ENCODE measurements at places on chromosomes 6 and 20.

DNA sequence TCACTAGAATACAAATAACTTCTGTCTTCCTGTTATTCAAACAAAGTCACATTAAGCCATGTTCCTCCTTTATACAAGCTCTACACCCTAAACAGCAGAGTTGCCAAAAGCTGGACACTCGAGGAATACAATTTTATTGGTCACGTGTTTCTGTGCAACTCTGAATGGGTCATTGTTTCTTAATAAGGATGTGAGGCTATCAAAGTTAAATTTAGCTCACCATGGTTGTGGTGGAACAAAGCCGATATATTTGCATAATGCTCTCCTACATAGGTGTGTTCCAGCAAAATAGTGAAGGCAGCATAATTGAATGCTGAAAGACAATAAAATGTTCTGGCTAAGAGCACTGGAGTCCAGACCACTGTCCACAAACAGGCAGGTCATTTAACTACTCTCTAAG is 36.9 kb upstream of the CD2AP start:
- no peak for DNase-seq

GRCh38 chr6:56655996-56656395 is 13.3 kb upstream of the DST start:
- no peak for DNase-seq

- DNase-seq, result peak; percentile 68
Observed at GRCh38 chr6:390914-391558, 516 bp upstream of the IRF4 start.

DNA sequence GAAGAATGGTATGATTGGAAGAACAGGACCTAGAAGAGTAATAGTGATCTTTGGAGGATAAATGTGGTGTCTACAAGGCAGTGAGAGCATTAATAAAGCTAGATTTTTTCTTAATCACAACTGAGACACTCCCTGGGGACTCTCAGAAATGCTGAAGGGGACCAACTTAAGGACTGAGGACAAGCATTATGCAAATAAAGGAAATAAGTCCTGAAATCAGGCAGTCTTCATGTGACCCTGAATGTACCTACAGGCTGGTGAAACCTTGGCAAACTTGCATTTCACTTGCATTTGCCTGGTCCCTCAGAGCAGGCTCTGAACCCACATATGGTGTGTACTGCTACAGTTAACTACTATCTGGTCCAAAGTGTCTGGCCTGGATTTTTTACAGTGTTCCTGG is 19.3 kb upstream of the TTK start:
- no peak for DNase-seq

- no peak for DNase-seq
Observed at GRCh38 chr20:59837623-59838394, 95.6 kb downstream of the SYCP2 start.

- no peak for DNase-seq
Observed at GRCh38 chr6:140779991-140780596, 1352.6 kb upstream of the GJE1 start.

- no peak for DNase-seq
Observed at GRCh38 chr6:97067045-97067444, 142.5 kb downstream of the KLHL32 start.

DNA sequence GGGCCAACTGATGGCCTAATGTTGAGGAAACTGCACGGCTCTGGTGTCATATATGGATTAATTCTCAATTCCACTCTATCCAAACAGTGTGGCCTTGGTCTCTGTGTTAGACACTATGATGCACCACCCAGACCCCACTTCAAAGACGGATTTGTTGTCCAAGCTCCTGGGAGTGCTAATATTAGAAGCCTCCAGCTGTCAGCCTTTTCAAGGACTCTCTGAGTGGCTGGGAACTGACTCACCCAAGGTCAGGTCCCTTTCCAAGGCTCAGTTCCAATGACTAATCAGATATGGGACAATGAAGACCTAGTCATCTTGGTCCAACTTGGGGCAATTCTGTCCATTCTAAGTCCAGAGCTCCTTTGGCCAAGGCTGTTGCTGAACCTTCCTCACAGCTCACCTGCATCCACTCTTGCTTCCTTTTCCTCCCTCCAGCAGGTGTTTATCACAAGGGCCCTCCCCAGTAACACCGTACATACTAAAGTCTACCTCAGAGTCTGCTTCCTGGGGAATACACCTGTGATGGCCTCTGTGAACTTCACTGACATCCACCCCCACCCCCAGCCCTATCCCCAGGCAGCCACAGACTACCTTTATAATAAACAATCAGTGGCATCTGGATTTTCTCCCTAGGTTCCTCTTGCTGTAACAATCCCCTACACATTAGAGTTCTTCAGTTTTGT is 7.2 kb upstream of the IL20RA start:
- no peak for DNase-seq

- DNase-seq, result no peak
Observed at GRCh38 chr6:154478701-154479060, 31.8 kb downstream of the CNKSR3 start.

- no peak for DNase-seq
Observed at GRCh38 chr20:48019940-48020339, 234.7 kb upstream of the SULF2 start.

DNA sequence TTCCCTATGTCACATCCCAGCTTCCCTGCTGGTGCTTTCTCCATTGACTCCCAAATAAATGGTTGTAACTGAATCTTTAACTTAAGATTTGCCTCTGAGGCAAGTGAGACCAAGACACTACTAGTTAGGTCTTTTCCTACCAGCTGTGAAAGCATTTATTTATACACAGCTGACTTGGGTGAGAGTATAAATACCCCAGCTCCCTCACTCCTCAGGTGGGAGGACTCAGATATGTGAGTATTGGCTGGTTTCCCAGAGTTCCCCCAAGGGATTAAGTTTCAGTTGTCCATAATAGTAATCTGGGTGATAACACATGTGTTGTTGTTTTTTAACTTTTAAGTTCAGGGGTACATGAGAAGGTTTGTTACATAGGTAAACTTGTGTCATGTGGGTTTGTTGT is 49.8 kb downstream of the CFAP61 start:
- DNase-seq, result no peak

- DNase-seq, result no peak
Observed at GRCh38 chr20:57928181-57928967, 218.6 kb upstream of the PMEPA1 start.

GRCh38 chr6:168221497-168222079 is 98.0 kb downstream of the DACT2 start:
- DNase-seq, result no peak

DNA sequence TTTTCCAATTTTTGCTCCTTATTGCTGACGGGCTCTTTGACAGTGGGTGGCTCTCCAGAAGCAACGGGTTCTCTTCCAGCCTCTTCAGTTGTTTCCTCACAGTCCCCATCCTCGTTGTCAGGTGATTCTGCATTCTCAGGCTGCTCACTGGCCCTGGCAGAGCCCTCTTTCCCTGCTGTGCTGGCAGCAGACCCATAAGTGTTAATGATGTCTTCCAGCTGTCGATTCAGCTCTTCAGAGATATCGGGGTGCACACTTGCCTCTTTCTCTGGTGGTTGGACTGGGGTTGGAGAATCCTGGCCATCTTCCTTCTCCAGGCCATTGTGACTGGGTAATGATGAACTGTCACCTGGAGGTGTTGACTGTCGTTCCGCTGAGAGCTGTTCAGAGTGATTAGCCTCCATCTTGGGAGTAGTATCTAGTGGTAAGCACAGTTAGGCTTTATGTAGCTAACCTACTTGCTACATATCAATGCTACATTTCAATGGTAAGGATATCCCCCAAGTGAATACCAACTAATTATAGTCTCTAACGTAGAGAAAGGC is 3.2 kb downstream of the TXLNB start:
- DNase-seq, result no peak
